Stimulated activated CD4-positive, alpha-beta T cell treated with anti-CD3 and anti-CD28 coated beads, TNF-alpha, amount 100 ng/mL, for 24 hours (primary cell): ENCODE measurements at places on chromosomes 7 and 10.

GRCh38 chr7:98097042-98097645, 9.5 kb upstream of the LMTK2 start:
- no peak for DNase-seq

DNA sequence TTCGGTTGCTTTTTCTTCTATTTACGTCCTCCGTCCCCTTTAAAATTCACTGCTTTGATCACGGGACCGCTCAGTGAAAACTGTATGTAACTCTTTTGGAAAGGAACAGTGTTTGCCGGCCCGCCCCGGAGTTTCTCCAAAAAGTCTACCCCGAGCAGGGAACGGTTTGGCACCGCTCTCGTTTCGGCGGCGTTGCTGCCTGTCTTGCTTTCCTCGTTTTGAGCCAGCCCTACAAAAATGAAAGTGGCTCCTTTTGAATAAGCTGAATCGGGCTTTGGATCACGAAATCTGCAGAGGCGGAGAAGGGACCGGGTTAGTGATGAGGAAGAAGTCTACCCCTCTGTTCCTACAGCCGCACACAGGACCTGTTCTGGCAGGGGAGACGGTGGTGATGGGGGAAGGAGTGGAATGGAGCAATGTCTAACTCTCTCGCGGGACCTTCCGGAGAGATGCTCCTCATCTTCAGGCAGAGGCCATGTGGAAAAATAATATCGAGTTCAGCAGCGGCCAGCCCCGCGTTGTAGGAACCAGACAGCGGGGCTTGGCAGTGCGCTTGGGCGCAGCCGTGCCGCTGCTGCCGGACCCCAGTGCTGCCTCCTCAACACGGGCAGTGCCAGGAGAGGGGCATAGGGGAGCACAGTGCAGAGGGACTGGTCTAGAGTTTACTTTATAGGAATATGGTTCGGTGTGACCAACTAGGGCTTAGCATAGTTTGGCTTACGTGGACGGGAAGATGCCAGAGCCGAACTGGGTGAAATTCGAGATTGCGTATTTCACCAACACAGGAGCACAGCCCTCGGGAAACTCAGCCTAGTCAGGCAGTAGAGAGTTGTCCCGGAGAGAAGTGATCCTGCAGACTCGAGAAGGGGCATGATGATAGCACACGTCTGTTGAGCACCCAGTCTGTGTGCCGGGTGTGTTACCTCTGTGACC, 1.4 kb downstream of the HTRA1 start:
- DNase-seq, result no peak

- DNase-seq, result no peak
Measured at GRCh38 chr10:18737236-18737635, 78.0 kb downstream of the ARL5B start.

DNA sequence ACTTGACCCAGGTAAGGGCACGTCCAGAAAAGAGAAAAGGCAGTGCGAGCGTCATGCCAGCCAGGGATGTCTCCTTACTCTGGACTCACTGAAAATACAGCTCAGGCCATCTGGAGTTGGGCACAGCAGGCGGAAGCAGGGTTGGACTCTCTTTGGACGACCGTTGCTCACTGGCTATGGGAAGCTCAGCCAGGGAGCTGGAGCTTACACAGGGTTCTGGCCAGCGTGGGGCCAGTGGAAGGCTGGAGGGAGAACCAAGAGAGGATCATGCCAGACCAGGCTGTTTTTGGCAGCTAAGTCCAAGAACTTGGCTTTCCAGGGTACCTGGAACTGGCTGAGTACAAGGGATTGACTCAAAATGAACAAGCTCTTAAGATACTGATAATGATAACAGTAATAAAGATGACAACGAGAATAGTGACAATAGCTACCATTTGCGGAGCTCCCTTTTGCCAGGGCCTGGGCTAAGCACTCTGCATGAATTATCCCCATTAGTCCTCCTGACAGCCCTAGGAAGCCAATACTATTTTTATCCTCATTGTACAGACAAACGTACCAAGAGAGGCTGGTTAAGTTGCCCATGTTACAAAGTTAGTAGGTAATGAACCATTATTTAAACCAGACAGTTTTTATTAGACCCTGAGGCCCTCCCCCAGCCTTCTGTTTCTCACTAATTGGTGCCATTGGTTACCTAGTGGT, 177.6 kb downstream of the PTPN20 start:
- no peak for DNase-seq

DNA sequence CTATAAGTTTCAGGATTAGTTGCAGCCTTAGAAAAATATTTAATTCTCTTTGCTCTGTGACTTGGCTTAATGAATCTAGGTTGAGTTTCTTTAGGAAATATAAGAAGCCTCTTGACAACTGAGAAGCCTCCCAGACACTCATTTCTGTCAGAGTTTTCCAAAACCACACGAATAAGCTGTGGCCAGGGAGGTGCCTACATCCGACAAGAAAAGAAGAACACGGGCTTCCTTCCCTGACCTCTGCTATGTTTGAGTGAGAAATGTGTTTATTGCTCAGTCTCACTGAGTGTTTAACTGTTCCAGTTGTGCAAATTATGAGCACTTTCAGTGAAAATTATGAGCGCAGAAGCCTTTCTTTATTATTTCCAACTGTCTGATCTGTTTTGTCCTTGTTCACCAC, 105.0 kb downstream of the TRIL start:
- no peak for DNase-seq

DNA sequence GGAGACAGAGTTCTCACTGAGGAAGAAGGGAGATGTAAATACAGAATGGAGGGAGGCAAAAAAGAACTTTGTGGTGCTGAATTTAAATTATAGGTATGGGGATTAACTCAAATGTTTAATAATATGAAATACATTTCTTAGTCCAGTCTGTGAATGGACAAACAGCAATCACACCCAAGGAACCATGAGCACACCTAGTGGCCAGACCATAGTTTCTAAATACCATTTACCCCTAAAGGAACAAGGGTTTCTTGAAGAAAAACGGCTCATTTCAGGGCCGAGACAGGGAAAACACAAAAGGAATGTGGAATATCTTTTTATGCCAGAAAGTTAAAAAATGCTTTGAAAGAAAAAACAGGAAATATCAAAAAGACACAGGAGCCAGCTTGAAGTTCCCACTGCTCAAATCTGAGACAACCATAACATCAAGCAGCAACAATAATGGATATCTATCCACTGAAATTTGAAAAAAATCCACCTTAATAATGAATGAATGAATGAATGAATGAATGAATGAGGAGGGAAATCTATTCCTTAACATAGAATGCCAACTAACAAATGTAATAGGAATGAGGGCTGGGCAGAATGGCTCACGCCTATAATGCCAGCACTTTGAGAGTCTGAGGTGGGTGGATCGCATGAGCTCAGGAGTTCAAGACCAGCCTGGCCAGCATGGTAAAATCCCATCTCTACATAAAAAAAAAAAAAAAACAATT, 8.6 kb downstream of the IPMK start:
- DNase-seq, result no peak

GRCh38 chr7:75734586-75735458, 3.9 kb downstream of the HIP1 start:
- no peak for DNase-seq

DNA sequence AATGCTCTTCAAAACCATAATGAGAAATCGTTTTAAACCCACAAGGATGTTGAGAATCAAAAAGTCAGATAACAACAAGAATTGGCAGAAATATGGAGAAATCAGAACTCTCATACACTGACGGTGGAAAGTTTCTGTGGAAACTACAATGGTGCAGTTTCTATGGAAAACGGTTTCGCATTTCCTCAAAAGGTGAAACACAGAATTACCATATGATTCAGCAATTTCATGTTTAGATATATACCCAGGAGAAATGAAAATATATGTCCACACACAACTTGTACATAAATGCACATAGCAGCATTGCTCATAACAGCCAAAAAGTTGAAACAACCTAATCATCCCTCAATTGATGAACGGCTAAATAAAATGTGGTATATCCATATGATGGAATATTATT, 218.2 kb downstream of the ARL4A start:
- DNase-seq, result no peak

- DNase-seq, result no peak
Measured at GRCh38 chr7:67341153-67341768, 344.6 kb downstream of the TYW1 start.
